ENCODE measurements at places on chromosomes 5 and 9.

- DNase-seq: no peak
These were observed 969.6 kb upstream of the DMAC1 start for GRCh38 chr9:8769153-8769552.

DNA sequence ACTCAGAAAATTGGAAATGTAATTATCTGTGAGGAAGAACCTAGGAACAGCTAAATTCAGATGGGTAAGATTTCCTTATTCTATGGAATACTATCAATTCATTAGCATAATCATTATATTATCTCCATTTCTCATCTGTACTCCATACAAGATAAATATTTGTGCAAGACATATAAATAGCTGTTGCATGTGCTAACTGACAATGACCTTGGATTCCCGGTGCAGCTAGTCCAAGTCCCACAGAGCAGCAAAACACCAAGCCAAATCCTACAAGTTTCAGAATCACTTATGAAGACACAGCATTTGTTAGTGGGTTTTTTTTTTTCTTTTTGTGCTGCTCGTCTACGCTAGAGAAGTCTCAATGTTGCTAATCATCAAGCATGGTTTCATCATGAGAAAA is 64.8 kb downstream of the NUDT12 start:
- no peak for DNase-seq

DNA sequence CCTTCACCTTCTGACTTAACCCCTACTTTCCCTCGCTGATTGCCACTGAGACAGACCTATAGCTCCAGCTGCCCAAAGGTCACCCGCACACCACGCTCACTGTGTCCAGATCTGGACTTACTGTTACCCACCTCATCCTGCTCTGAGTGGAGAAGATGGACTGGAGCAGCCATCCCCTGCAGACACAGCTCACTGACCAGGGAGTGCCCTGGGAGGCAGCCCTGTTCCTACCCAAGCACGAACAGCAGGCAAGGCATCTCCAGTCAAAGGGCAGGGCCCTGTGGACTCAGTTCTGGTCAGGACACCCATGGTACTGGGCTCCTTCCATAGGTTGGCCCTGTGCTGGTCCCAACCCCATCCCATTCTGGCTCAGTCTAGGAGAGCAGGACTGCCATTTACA is 9.5 kb upstream of the BARX1 start:
- DNase-seq: no peak

DNA sequence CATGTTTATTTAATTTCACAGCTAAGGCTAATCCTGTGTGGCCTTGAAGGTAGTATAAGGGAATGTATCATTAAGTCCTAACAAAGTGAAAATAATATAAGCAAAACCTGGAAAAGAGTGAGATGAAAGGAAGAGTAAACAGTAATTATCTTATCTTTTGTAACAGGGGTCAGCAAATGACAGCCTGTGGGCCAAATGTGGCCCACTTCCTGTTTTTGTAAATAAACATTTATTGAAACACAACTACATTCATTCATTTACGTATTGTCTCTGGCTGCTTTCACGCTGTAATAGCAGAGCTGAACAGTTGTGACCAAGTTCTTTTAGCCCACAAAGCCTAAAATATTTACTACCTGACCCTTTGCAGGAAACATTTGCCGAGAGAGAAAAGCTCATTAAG is 78.4 kb upstream of the HTR4 start:
- no peak for DNase-seq

GRCh38 chr5:16013334-16014065 is 166.1 kb downstream of the MARCHF11 start:
- no peak for DNase-seq

DNA sequence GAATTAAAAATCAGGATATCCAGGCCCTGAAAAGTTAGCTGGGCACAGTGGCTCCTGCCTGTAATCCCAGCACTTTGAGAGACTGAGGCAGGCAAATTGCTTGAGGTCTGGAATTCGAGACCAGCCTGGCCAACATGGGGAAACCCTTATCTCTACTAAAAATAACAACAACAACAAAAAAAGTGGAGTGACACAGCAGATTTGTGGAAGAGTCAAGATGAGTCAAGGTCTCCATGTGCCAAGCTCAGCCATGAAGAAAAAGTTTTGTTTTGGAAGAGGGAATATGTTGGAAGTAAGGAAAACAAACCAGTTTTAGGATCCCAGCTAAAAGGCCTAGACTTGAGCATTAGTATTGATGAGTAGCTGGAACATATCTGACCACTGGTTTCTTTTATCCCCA is 14.7 kb downstream of the LRRC70 start:
- DNase-seq: no peak

DNA sequence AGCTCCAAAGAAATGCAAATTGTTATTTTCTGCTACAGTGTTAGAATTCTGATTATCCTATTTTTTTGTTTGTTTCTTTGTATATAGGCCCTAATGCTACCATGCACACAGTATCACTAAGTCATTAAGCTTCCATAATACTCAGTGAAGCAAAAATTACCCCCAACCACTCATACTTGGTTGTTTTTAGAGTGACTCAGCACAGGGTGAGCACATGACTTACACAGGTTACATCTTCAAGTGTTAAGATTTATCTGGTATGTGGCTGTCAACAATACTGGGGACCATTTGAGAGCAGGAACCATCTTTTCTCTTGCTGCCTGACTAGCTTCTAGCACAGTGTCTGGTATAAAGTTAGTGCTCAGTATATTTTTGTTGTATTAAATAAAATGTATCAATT is 255.8 kb upstream of the SLC24A2 start:
- no peak for DNase-seq

DNA sequence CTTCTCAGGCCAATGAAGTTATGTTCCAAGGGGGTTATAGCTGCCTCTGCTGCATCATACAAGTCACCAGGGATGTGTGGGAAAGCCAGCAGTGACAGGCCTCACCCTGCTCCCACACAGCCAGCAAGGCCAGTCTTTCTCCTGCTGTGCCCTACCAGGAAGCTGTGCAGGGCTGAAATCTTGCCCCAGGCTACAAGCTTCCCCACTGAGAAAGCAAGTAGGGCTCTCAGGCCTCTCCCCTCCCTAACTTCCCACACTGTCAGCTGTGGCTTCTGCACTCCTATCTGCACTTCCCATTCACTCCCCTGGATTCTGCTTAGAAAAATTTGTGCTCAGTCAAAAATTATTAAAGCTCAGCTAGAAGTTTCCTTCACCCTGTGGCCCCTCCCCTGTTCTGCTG is 611.2 kb upstream of the ZNF608 start:
- DNase-seq: no peak

DNA sequence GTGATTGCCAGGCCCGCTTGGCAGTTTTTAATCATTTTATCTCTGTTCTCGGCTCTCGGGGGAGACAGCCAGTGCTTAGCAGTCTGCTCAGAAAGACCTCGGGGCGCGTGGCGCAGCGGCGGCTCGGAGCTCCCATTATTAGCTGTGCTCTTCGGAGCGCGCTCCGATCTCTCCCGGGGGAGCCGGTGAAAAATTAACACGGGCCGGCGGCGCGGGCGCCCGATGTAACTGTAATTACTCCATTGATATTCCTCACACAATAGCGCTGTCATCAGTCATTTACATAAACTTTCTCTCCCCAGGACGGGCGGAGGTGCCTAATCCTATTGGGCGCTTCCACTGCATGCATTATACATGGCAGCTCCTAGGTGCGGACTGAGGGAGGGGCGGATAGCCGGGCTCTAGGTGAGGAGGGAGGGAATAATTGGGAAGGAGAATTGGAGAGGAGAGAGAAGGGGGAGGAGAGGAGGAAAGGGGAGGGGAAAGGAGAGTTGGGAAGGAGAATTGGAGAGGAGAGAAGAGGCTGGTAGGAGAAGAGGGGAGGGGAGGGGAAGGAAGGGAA is 24.9 kb downstream of the LMX1B start:
- DNase-seq: peak; percentile 54

GRCh38 chr5:83219495-83219894 is 142.1 kb downstream of the XRCC4 start:
- no peak for DNase-seq

- no peak for DNase-seq
These were observed 60.1 kb downstream of the LHFPL2 start for GRCh38 chr5:78588507-78588906.

GRCh38 chr9:13142776-13143175 is 136.7 kb downstream of the MPDZ start:
- DNase-seq: no peak

- DNase-seq: no peak
These were observed 102.2 kb downstream of the ANGPTL2 start for GRCh38 chr9:127020036-127020801.

DNA sequence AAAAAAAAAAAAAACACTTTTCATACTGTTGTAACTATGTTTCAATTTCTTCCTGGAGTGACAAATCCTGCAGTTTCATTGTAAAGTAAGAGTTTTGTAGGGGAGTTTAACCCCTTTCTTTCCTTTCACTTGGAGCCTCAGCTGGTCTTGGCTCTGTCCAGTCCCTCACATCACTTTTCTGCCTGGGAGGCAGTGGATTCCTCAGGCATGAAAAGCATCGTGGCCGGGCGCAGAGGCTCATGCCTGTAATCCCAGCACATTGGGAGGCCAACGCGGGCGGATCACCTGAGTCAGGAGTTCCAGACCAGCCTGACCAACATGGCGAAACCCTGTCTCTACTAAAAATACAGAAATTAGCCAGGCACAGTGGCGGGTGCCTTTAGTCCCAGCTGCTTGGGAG is 45.6 kb upstream of the MYO10 start:
- no peak for DNase-seq

DNA sequence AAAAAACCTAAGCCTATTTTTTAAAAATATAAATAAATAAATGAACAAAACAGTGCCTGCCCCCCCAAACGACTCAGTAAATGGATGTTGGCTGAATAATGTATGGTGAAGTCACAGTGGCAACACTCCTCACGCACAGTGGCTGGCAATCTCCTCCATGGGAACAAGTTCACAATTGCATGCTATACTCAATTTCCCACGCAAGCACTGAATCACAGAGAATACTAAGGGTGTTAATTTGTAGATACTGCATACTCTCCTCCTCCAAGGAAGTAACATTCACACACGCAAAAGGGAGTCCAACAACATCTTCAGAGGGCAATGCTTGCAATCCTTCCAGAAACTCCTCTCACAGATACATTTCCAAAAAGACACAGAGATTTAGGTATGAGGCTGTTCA is 47.5 kb downstream of the SERINC5 start:
- no peak for DNase-seq

DNA sequence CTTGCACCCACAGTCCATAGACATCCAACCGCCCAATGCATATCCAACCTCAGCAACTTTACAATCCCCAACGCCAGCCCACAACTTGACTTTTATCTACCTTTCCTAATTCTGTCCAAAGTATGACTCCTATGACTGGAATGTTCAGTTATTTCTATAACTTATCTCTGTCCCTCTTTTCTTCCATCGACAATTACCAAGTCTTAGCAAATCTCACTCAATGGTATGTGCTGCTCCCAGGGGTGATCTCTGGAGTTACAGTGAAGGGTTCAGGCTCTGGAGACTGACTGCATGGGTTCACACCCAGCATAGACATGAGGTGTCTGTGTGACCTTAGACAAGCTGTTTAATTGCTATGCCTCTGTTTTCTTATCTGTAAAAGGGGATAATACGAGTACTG is 106.9 kb downstream of the SPOCK1 start:
- no peak for DNase-seq

DNA sequence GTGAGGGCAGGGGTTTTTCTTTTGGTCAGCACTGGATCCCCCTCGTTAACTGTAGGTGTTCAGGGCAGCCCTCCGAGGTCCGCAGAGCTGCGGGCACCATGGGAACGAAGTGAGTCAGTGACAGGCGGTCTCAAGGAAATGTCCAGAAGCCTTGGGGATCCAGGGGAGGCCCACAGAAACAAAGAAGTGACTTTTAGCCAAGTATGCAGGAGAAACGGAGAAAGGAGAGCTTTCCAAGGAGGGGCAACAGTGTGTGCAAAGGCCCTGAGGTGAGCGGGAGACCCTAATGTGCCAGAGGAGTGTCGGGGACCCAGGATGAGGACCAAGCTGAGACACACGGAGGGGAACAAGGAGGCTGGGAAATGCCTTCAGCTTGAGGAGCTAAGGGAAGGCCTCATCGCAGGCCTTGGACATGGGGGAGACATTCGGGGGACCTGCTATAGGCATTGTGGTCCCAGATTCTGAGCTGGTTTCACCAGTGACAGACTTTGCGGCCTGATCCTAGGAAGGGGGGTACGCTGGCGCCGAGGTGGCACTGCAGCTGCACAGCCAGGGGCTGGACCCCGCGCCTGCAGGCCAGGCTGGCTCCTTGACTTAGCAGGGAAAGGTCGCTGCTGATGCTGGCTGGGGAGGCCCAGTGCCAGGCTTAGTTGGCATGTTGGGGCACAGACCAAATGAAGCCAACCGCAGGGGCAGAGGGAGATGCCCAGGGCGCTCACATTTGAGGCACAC is 3.3 kb downstream of the LTC4S start:
- DNase-seq: no peak

DNA sequence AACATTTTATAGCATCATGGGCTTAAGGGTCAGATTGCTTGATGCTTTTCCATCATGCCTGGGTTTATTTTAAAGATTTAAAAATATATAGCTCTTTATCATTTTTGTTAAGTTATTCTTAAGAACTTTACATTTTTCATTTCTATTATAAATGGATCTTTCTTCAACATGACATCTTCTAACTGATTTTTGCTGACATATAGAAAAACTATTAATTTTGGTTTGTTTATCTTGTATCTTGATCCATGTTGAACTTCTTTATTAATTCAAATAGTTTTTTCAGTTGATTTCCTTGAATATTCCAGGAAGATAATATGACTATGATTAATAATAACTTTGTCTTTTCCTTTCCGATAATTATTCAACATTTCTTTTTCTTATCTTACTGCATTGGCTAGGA is 237.9 kb upstream of the CLINT1 start:
- DNase-seq: no peak

GRCh38 chr9:116133163-116133562 is 20.4 kb upstream of the PAPPA start:
- no peak for DNase-seq

DNA sequence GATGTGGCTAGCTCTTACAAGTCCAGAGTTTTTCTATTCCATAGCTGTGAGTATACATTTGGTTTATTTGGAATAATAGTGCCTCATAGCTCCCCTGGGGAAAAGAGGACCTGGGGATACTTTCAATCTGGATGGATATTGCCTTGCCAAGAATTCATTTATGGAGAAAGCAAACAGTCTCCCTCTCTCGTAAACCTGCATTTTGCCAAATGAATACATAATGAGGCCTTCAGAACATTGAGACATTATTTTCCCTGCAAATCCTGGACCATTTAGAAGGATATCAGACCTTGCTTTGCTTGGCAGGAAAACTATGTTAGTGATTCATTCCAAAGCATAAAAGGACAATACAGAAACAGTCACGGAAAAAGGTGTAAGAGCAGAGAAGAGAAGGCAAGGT is 569.6 kb upstream of the BRINP1 start:
- no peak for DNase-seq

DNA sequence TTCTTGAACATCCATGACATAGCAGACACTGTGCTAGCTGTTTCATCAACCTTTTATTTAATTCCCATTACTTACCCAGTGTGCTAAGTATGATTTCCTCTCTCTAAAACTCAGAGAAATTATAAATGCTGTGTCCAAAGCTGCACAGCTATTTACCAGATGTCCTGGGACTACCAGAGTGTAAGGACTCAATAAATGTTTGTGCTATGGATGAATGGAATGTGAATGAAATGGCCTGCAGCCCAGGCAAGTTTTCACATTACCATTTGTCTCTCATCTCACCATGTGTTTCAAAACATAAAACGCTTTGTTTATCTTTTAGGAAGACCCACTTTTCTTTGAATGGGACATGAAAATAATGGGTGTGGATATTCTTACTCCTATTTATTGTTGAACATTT is 96.2 kb downstream of the ARHGEF28 start:
- DNase-seq: no peak
